ENCODE measurements at places on chromosomes 2 and 18. TPM values are rescaled to one million over a fixed set of nuclear protein-coding genes. Genes with fewer than 3 reads are reported as not detected.

DNA sequence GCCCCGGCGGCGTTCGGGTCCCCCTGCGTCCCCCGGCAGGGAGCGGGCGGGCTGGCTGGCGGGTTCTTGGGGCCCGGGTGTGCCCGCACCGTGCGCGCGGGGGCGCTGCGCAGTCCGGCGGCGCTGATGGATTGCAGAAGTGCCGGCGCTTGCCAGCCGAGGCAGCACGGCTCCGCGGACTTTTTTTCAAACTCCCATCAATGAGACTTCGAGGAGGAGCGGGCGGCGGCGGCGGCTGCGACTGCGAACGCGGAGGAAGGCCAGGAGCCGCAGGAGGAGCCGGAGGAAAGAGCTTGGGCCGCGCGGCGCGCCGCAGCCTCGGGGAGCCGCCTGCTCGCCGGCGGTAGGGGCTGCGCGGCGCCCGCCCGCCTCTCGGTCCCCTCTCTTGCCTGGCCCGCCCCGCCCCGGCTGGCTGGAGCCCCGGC lies at the start of gene GLI2:
TSS of gene GLI2 (plus strand) at position 123 of the 425 bp plus-strand sequence. CDS start 61,453 bp downstream, outside the sequence.
- DNase-seq: peak; percentile 29

DNA sequence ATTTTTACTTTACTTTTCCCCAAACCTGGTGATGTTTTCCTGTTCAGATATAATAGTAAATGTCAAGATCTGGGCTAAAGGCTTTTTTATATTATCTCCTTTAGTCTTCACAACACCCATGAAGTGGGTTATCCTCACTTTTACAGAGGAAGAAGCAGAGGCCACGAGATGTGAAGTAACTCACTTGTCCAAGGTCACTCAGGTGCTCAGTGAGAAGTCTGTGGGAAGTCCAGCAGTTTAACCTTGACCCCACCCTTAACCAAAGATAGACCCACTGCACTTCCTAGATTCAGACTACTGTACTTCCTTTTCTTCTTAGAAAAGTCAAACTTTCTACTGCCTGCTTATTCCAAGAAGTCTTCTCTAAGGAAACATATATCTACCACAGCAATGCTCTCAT lies 56.3 kb upstream of the STAT1 start:
- DNase-seq: no peak

DNA sequence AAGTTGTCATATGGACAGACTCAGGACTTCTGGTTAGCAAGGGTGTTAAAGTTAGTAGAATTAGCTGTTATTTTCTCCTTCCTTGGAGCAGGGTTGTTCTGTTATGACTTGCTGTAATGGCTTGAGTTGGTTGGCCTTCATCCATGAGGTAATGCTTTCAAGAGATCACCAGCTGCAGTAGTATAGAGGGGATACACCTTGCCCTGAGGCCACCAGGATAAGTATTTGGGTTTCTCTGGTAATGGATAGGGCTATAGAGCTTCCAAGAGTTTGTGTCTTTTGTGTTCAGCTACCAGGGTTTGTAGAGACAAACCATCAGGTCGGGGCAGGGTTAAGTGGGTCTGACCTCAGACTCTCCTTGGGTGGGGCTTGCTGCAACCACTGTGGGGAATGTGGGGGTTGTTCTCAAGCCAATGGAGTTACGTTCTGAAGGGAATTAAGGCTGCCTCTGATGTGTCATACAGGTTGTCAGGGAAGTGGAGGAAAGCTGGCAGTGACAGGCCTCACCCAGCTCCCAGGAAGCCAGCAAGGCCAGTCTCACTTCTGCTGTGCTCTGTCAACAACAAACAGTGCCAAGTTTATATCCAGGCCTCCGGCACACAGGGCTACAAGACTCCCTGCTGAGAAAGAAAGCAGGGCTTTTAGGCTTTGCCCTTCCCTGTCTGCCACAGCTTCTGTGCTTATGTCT lies 356.6 kb downstream of the SPAG16 start:
- DNase-seq: no peak

- DNase-seq: no peak
Measured at GRCh38 chr18:63109802-63110201, 209.8 kb downstream of the BCL2 start.

DNA sequence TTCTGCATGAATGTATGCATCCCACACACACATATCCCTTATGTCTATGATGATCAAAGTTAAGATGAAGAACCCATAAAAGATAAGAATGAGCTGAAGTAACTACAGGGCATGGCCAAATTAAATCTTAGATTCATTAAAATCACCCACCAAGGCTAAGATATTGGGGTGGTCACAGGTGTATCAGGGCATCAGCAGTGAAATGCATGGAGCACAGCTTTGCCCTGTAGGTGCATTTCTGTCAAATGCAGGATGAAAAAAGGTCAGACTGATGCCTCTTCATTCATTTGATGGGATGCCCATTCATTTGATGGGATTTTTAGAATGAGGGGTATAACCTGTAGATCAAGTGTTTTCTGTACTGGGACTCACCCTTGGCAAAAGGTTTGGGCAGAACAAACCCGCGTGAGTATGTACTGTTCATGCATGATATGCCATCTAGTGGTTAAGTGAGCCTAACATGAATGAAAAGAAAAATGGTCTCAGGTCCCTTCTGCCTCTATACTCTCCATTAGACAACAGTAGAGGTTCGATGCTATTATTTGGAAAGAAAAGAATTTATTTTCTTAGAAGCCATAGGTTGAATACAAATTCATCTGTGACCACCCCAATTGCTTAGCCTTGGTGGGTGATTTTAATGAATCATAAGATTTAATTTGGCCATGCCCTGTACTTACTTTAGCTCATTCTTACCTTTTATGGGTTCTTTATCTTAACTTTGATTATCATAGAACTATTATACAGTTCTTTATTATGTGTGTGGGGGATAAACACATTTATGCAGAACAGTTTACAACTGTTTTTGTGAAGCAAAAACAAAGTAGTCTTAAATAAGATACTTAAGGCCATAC lies 43.2 kb upstream of the NOSTRIN start:
- DNase-seq: peak; percentile 47

The SPP2 gene
- total RNA-seq: not detected

The VWC2L gene
- total RNA-seq: not detected

- DNase-seq: no peak
Measured at GRCh38 chr2:29520001-29520400, 401.4 kb downstream of the ALK start.

DNA sequence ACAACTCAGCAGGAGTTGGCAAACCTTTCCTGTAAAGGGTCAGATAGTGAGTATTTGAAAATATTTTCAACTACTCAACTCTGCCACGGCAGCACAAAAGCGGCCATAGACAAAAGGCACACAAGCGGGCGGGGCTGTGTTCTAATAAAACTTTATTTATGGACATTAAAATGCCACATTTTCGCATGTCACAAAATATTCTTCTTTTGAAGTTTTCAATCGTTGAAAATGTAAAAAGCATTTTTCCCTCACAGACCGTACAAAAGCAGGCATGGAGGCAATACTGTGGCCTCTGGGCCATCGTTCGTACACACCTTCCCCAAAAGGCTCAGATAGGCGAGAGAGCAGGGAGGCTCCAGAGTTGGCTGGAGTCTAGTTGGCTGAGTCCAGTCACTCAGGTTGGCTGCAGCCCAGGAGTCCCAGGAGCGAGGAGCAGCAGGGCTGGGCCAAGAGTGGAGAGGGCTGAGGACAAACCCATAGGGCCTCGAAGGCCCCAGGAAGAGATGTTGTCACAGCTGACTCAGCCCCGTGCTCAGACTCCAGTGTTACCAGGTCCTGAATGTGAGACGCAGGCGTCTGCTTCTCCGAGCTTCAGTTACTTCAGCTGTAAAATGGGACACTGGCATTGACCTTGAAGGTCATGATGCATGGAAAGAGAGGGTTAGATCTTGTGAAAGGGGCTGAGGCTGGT lies 42.5 kb downstream of the SDC1 start:
- DNase-seq: peak; percentile 2

DNA sequence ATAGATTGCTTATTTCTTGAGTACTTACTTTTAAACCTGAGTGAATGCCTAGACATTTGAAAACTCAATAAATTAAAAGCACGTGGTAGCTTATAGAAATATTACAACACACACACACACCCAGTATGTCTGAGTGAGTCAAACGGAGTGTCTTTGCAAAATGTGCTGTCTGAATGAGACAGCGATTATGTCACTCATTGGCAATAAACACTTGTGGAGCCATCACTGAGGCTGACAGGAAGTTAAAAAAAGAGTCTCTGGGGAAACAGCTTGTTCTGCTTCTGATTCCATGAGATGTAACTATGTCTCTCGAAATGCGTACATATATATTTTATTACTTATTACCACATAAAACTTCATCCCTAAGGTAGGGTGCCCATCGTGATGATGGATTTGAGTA lies 22.3 kb upstream of the VPS4B start:
- DNase-seq: no peak

GRCh38 chr2:47598476-47598875 lies 184.5 kb upstream of the MSH6 start:
- DNase-seq: no peak

The IL36A gene
- not detected for total RNA-seq

DNA sequence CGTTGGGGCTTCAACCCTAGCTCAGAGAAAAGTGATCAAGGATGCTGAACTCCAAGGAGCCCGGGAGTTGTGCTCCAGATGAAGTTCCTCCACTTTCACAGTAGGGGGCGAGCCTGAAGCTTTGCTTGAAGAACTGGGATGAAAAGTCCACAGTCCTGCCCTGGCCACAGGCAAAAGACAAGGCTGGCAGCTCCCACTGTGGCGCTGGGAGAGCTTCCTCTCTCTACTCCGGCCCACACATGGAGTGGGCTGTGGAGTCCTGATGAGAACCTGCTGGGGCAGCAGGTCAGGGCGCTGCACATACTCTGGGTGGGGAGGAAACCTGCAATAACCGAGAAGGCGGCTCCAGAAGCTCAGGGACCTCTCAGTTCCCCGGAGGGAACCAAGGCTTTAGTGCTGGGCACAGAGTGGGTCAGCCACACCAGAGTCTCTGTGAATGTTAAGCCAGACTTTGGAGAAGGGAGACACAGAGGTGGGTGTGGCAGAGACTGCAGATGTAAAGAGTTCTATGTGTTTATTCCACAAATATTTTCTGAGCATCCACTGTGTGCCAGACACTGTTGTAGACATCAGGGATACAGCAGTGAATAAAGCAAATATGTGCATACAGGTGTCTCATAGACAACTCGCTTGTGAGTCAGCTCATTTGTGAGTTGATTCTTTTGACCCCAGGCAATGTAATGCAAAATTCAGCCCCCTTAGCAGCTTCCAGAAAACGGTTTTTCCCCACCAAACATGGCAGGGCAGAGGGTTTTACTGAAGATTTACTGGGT lies 48.0 kb upstream of the MRPL33 start:
- peak; percentile 67 for DNase-seq

The MMADHC gene
- total RNA-seq: 813 TPM

The CRYGA gene
- not detected for total RNA-seq

DNA sequence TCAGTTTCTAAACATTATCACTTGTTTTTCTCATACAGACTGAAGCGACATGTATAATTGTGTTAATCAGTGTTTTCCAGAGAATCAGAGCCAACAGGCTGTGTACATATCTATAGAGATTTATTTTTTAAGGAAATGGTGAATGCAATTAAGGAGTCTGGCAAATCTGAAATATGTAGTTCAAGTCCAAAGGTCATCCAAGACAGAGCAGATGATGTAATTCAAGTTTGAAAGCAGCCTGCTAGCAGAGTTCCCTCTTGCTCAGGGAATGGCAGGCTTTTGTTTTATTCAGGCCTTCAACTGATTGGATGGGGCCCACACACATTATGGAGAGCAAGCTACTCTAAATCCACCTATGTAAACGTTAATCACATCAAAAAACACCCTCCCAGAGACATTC lies 282.6 kb downstream of the CBLN2 start:
- DNase-seq: no peak

DNA sequence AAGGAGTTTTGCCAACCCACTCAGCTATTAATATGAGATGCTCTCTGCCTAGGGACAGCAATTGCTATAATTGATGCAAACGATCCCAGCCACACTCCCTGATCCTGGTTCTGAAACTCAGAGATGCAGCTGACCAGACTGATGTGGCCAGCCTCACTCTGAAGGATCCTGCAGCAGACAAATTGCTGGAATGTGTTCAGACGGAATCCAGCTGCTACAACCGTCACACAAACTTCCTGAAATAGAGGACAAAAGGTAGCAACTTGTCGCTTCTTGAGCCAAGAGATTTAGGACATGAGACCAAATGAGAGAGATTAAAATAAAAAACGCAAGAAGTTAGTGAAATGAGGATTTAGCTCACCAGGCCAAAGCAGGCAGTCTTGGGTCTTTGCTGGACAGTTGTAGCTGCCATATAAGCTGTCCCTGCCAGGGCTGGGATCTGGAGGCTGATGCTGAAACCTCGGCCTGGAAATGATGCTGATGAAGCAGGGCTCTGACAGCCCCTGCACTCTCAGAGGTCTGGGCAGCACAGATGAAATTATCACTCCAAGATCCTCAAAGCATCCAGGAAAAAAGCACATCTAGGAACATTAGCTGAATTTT lies 8.3 kb upstream of the YWHAQ start:
- no peak for DNase-seq

The CNDP1 gene
- total RNA-seq: not detected

- DNase-seq: no peak
Measured at GRCh38 chr2:108460345-108461037, 11.5 kb downstream of the GCC2 start.

GRCh38 chr2:231662811-231663457 lies 45.4 kb upstream of the PTMA start:
- no peak for DNase-seq

- no peak for DNase-seq
Measured at GRCh38 chr2:228140934-228141528, 40.5 kb downstream of the SPHKAP start.

The GPR75 gene
- total RNA-seq: not detected

The EVX2 gene
- total RNA-seq: not detected

DNA sequence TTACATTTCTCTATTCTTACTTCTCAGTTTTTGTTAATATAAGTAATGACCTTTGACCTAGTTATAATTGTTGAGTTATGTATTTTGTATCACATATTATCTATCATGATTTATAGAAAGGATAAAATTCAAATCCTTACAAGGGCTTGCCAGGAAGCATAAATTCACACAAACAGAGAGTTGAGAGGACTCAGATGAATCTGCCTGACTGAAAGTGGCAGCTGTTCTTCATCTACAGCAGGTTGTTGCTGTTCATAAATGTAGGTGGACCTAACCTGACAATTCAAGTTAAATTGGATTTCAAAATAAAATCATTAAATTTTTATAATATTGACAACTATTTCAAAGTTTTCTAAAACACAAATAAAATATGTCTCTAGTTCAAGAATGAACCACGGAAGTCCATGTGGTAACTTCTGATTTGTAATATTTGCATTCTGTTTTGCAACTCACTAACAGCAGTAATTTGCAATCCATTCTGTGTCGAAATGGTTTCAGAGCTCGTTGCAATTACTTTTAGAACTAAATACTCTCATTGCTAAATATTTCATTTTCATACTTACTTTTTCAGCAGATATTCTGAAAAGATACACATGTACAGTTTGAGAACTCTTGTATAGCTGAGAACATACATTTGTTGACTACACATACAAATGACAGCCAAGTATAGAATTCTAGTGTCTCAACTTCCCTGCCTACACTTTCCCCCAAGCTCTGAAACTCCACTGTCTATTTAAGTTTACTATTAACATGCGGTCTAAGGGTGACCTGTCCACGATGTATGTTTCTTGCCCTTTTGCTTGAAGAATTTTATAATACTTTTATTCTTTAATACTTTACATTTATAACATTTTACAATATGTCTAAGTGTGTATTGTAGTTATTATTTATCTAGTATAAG lies 25.7 kb downstream of the SCN7A start:
- DNase-seq: no peak

The TTR gene
- total RNA-seq: not detected

GRCh38 chr2:83565181-83565580 lies 893.9 kb downstream of the SUCLG1 start:
- DNase-seq: no peak

- no peak for DNase-seq
Measured at GRCh38 chr2:19797871-19798270, 103.9 kb downstream of the TTC32 start.

Measured in G401 (cell line).